ENCODE measurements at places on chromosomes 5 and 9.

- no peak for DNase-seq
These were observed 55.6 kb upstream of the UBAC1 start for GRCh38 chr9:136016572-136017288.

GRCh38 chr9:114006155-114006550 lies 71.9 kb downstream of the AMBP start:
- DNase-seq: no peak

DNA sequence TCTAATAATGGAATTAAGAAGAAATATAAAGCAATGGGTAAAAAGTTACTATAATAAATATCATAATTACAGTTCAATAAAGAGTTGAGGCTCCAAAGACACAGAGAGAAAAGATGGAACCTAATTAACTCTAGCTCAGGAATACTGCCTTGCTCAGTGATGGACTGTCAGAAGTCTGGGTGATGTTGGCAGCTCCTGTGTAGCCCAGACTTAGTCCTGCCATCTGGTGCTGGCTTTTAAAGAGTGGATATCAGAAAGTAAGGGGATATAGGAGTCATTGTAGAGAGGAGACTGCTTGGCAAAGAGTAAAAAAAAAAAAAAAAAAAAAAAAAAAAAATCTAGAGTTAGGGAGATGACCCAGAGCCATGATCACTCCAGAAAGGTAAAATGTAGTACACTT lies 551.9 kb upstream of the DMAC1 start:
- DNase-seq: no peak

DNA sequence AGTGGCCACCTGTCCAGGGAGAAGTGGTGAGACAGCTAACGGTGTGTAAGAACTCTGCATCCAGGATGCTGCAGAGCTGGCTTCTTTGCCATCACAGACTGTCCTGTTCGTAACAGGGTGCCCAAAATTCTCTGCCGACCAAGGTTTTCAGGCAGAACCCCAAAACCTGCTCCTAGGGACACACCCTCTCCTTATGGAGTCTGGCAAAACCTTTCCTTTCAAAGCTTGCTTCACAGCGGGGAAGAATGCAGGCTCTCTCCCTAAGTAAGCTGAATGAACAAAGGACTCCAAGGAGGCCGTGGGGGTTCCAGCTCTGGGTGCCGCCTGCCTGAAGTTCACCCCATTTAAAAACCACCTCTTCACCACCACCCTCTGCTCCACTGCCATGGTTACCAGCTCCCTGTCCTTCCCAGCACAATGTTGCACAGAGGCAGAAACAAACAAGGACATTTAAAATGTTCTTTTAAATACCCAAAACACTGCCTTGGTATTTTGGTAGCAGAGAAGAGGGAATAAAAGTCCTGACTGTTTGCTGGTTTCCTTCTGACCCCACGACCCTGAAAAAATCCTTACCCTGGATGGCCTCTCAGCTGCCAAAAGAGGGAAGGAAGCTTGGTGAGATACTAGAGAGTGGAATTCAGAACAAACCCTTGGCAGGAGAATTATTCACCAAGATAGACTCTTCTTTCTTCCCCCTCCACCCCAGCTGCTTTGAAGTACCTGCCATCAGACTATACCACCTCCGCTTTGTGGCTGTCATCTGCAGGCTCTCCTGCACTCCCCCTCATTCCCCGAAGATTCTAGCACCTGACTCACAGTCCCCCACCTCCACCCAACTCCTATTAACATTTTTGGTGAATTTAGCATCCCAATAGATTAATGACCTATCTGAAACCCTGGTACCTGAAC lies 7.1 kb upstream of the KLF9 start:
- peak; percentile 21 for DNase-seq

GRCh38 chr5:100273846-100274580 lies 261.2 kb upstream of the FAM174A start:
- DNase-seq: no peak
